ENCODE measurements at places on chromosomes 2 and 18.

DNA sequence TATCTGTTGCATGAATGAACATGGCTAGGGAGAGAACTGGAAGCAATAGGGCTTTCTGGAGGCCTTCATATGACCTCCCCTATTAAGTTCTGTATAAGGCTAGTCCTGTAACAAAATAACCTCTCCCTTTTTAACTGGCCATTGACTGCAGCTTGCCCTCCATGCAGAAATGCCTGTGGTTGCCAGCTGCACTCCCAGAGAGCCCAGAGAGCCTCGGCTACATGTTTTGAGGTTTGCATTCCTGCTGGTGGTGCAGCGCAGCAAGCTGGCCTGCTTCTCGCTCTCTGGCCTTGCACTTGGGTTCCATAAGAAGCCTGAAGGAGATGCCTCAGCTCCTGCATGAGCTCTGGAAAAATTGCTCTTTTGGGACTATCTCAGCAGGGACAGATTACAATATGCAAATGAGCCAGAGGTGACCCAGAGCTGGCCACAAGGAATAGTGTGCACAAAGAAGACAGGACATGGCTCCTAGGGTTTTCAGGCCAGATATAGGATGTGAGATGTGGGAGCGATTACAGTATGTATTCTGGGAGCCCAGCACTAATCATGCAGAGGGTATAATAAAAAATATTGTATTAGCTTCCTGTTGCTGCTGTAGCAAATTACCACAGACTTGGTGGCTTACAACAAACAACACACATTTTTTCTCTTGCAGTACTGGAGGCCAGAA, 186.7 kb downstream of the INSIG2 start:
- DNase-seq, result no peak

GRCh38 chr2:186641132-186641806, 51.4 kb downstream of the ITGAV start:
- no peak for DNase-seq

- DNase-seq, result no peak
Measured at GRCh38 chr2:156399224-156399949, 36.8 kb upstream of the GPD2 start.

DNA sequence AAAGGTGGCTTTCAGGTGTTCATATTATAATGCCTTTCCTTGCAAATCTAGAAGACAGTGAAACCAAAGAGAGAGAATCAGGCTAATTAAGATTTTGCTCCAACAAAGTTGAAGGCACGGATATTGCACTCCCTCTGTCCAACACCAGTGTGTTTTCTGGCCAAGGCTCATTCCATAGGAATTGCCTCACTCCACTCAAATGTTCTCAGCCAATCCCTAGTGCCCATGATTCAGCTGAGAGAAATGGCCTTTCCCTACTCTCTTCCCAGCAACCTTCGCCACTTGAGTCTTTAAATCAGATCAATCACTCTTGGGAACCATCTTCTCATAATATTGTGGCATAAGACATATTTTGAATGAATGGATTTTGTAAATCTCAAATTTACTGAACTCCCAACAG, 768.2 kb upstream of the ACVR2A start:
- no peak for DNase-seq

DNA sequence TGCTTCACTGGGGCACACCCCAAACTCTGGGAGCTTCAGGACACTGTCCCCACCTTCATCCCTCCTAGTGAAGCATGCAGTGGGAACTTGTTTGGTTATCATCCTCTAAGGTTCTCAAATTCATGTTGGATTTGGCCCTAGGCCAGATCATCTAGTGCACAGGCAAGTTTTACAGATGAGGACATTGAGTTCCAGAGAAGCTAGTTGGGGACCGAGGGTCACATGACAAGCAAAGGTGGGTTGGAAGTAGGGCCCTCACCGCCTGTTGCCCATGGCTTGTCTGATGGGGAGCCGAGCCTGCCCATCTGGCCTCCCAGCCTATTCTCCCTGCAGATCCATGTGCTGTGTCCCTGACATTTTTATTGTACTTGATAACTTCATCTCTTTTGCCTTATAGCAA, 2.8 kb downstream of the PRKCE start:
- DNase-seq, result no peak

DNA sequence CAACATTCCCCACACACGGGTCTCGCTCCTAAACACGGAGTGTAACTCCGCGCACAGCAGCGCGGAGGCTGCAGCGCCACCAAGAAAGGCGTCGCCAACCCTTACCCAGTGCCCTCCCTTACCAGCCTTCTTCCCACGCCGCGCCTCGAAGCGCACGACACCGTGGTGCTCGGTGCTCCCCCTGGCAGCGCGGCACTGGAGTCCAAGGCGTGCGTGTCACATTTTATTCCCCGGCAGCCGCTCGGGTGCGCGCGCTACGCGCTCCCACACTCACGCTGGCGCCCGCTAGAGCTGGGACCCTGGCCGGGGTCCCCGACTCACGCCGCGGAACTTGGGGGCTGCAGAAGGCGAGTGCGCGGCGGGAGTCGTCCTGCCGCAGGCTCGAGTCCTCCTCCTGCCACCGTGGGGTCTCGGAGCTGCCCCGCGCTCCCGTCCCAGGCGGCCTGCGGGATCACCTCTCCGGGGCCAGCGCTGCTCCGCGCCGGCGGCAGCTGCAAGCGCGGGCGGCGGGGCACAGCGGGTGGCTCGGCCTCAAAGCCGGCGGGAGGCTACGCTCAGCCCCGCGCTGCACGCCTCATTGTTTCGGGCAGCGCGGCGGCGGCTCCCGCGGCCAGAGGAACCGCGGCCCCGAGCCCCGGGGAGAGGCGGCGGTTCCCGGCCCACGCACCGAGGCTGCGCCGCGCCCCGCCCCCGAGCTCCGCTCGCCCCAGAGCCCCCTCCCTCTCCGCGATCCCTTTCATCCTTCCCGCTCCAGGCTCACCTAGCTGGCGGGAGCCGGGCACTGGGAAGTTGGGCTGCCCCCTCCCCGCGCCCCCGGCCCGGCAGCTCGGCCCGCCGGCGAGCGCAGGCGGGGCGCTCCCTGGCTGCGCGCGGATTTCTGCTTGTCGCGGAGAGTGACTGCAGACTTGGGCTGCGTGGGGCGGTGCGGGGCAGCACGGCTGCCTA, at the start of gene ST6GAL2:
Gene ST6GAL2 (minus strand): TSS at position 197 of the 945 bp plus-strand sequence. CDS start 42,190 bp downstream, outside the sequence.
- DNase-seq, result no peak

- DNase-seq, result no peak
Measured at GRCh38 chr2:138267902-138268254, 233.7 kb upstream of the SPOPL start.

DNA sequence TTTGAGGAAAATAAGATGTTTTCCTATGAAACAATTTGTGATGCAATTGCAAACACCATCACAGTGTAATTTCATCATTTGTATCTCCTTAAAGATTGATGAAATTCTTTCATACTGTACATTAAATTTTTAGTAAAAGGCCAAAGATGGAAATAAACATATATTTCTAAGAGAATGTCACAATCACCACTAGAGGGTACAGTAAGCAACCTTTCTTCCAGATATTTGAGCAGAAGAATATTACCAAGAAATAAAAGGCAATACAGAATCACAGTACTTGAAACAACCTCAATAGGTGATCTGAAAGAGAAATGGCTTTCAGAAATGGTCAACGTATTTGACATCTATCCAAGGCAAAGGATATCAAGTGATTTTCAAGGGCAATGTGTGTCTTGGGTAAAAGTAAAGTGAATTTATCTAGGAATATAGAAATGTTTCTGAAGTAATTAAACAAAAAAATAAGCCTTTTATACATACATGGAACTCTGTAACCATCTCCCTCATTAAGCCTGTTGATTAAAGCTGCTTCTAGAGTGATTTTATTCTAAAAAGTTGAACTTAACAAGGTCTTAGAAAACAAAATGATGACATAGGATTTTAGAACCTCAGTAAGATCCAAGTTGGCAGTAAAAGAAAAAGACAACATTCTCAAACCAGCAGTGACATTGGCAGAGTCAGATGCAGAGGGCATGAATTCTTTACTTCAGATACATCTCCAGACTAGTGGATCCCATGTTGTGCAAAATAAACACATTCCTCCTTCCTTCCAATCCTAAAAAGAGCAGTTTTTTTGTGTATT, 90.3 kb upstream of the SESTD1 start:
- DNase-seq, result no peak

GRCh38 chr2:145741181-145741580, 1221.3 kb upstream of the ZEB2 start:
- no peak for DNase-seq

GRCh38 chr2:48292393-48292792, 237.6 kb upstream of the STON1 start:
- no peak for DNase-seq

DNA sequence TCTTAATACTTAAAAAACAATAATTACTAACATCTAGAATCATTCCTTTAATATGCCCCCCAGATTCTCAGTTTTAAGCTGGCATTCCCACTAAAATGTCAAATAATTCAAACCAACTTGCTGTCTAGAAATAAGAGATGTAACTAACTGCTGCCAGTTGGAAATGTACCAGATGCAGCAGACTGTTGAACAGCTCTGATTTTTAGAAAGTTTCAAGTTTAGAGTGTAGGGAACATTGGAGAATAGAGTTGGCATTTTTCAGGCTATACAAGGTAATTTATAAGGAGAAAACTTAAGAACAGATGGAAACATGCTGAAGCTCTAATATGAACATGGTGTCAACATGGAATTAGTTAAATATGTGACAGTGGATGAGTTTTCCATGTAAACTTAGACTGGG, 101.4 kb downstream of the PTRHD1 start:
- no peak for DNase-seq

DNA sequence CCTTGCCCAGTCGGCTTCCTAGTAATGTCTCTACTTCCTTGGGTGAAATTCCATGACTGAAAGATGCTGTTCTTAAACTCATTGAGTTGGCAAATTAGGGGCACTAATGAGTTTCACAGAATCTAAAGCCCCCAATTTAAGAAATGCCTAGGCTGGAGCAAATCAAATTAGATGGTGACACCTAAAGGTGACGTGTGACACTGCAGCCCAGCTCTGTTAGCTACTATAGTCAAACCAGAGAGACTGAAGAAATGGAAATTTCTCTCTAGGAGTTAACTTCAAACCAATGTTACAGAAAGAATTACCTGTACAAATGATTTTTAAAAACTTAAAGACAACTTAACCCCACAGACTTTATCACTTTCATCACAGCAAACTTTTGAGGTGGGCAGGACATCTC, 37.2 kb downstream of the LCT start:
- DNase-seq, result no peak

GRCh38 chr2:193331676-193332075, 1136.9 kb upstream of the TMEFF2 start:
- DNase-seq, result no peak

DNA sequence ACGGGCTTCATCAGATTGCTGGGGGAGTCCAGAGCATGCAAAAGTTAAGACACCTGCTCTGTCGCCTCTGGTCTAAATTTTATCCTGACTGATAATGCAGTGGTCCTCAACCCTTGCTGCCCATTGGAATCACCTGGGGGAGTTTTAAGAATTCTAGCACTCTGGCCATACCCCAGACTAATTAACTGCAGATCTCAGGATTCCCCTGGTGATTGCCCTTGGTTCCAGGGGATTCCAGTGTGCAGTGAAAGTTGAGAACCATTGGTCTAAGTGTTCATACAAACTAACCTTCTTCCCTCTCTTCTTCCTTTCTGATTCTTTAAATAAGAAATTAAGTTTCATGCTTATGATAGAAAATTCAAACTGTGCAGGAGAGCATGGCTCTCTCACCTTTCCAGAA, 105.7 kb upstream of the MGAT5 start:
- no peak for DNase-seq

GRCh38 chr2:172887280-172887679, 151.6 kb downstream of the RAPGEF4 start:
- no peak for DNase-seq

- DNase-seq, result no peak
Measured at GRCh38 chr2:135411646-135412045, 119.4 kb downstream of the ZRANB3 start.
